ENCODE measurements at places on chromosomes 4 and X. TPM values are rescaled to one million over a fixed set of nuclear protein-coding genes. Genes with fewer than 3 reads are reported as not detected.

Gene SLC49A3
- total RNA-seq: 2.9 TPM

DNA sequence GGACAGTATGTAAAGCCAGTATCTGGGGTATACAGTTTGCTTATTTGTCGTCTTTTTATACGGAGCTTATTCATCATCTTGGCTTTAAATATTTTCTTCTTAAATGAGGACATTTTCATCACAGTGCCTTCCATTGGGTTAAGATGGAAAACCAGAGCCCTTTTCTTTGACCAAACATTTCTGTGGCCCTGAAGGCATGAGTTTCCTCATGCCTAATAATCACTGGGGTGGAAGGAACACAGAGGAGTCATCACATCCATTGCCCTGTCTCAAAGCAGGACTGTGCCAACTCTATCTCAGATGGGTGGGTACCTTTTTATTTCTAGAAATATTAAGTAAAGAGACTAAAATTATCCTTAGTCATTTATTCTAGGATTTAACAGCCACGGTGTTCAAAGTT is 40.0 kb downstream of the CHRDL1 start:
- peak; percentile 55 for DNase-seq

GRCh38 chr4:31370866-31371465 is 650.8 kb downstream of the PCDH7 start:
- DNase-seq: no peak

DNA sequence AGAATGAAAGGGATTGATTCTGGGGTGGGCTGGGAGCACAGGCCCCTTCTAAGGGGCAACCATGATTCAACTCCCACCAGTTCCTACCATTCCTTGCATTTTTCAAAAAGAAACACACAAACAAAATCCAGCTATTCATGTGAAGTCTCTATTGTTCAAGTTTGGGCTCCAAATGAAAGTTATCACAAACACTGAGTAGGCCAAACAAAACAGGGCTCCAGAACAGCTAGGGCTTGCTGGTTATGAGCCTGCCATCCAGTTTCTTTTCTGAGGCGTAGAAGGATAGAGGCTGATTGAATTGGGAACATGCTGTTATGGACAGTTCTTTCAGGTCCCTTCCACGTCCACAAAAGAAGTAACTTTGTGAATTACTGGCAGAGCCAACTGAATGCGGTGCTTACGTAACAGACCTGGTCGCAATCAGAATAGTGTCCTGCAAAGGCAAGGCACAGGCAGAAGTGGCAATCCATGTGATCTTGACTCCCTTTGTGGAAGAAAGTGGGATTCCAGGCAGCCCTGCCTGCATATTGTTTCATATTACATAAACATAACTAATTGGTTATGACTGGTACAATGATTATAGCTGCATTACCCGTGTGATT is 244.5 kb downstream of the SCFD2 start:
- no peak for DNase-seq

DNA sequence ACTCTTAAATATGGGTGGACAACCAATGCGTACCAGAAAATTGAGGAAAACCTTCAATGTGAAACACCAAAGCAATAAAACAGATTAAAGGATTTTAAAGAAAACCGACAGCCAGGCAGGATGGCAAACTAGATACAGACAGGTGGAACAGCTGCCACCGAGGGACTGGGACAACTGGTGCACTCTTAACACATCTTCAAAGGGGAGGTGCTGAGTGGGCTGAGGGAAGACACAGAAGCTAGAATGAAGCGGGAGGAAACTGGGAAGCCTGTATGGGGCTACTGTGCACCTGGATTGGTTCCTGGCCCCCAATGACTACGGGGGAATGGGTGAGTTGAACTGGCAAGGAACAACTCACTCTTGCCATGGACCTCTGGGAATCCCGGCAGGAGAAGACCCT is 20.7 kb downstream of the ZNF280C start:
- no peak for DNase-seq

GRCh38 chrX:136168929-136169735 is 21.8 kb downstream of the FHL1 start:
- peak; percentile 79 for DNase-seq

GRCh38 chr4:181524499-181524898 is 718.7 kb upstream of the TENM3 start:
- DNase-seq: no peak
